Activated naive CD4-positive, alpha-beta T cell treated with anti-CD3 and anti-CD28 coated beads, Interleukin-2, amount 10 ng/mL, durations not matched to agents 7 days and 5 days (primary cell): ENCODE measurements at places on chromosomes 16 and 17.

DNA sequence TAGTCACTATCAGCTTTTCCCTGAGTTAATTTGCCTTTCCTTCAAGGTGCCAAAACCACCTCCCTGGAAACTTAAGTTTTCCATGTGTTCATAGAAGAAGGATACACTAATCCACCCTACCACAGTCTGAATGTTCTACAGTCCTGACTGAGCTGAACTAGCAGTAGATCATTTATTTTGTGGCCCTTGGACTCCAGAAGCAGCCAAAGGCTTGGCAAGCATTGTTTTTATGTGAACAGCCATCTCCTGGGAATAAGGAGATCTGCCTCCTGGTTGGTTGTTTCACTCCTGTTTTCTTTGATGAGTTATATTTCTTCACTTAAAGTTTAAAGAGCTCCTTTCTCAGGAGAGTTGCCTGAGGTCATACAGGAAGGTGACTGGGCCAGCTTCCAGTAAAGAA lies 634.6 kb upstream of the SOX9 start:
- DNase-seq: no peak

DNA sequence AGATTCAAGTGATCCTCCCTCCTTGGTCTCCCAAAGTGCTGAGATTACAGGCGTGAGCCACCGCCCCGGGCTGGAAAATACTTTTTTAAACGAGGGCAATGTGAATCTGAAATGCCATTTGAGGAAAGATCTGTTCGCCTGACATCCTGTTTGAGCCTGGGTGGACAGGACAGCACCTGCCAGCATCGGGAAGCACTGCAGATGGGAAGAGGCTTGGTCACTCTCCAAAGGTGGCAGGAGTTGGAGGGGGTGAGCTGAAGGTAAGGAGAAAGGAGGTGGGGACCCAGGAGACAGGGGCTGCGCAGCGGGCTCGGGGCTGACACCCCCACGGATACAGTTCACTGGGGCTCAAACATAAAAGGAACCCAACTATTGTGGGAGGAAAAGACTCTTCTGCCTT lies 3.9 kb upstream of the BIRC5 start:
- no peak for DNase-seq

DNA sequence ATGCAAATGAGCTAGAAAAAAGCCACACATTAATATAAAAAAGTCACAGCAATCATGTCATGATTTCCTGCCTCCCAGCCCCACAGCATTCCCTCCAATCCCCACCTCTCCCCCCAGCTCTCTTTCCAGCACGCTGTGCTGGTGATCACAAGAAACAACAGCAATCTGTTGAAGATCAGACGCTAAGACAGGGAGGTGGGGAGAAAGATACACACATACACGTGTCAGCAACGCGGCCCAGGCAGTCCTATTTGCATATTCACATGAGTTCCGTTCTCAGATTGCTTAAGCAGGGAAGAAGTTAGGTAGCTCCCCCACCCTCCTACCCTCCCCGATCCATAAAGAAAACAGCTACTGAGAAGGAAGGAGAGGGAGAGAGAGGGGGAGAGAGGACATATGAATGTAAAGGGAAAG lies 405.5 kb upstream of the PSMD7 start:
- no peak for DNase-seq

- no peak for DNase-seq
These were observed 16.5 kb downstream of the GPT2 start for GRCh38 chr16:46900455-46901235.

- DNase-seq: peak; percentile 65
These were observed 613 bp downstream of the ECI1 start for GRCh38 chr16:2250652-2251295.

DNA sequence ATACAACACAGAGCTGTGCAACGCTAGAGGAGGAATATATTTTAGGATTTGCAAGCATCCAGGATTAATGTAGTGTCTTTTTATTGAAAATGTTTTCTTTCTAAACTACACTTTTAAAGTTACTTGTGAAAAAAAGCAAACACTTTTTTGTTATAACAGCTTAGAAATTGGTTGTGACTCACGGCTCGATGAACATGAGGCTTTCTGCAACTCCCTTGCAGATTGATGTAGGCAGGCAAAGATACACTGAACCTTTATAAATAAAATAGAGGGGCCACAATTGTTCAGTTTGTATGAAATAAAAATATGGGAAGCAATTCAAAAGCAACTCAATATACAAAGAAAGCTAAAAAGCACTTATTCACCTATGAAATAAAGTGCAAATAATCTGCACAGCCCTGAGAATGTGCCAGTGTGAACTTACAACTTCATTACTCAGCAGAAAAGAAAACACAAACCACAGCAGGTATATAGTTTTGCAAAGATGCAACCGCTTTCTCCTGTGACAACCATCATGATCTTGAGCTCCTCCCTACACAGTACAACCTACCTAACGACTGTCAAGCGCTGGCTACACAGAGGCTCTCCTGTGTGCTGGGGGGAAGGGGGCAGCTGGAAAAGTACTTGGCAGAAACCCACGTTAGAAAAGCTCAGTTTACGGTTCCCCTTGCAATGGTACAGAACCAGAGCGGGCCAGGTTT lies 948 bp downstream of the LUC7L start:
- no peak for DNase-seq

GRCh38 chr17:48558057-48558830 lies 13.3 kb upstream of the HOXB2 start:
- DNase-seq: no peak

GRCh38 chr16:87602821-87603683 lies 744 bp downstream of the JPH3 start:
- DNase-seq: no peak

DNA sequence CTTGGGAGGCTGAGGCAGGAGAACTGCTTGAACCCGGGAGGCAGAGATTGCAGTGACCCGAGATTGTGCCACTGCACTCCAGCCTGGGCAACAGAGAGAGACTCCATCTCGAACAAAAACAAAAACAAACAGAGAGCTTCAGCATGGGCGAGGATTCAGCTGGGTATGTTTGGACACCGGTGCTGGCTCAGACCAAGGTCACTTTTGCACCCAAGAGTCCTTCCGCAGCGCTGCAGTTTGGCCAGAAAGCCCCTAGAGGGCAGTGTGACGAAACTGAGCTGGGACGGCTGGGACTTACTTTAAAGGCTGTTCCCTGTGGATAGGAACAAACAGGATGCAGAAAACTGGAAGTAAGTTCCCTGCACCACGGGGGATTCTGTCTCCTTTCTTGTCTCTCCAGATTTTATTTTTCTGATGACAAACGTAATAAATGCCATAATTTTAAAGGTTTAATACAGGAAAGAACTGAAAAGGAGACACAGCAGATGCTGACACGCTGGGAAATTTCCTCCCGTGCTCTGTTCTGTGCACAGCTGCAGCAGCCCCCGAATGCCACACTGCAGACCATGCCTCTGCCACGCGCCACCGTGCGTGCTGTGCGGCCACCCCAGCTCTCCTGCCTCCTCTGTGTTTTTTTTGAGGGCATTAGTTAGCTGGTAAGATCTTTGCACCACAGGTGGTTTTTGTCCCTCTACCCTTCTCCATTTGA lies 25.2 kb upstream of the USP36 start:
- DNase-seq: peak; percentile 75

GRCh38 chr16:81675662-81676061 lies 103.4 kb upstream of the PLCG2 start:
- no peak for DNase-seq

DNA sequence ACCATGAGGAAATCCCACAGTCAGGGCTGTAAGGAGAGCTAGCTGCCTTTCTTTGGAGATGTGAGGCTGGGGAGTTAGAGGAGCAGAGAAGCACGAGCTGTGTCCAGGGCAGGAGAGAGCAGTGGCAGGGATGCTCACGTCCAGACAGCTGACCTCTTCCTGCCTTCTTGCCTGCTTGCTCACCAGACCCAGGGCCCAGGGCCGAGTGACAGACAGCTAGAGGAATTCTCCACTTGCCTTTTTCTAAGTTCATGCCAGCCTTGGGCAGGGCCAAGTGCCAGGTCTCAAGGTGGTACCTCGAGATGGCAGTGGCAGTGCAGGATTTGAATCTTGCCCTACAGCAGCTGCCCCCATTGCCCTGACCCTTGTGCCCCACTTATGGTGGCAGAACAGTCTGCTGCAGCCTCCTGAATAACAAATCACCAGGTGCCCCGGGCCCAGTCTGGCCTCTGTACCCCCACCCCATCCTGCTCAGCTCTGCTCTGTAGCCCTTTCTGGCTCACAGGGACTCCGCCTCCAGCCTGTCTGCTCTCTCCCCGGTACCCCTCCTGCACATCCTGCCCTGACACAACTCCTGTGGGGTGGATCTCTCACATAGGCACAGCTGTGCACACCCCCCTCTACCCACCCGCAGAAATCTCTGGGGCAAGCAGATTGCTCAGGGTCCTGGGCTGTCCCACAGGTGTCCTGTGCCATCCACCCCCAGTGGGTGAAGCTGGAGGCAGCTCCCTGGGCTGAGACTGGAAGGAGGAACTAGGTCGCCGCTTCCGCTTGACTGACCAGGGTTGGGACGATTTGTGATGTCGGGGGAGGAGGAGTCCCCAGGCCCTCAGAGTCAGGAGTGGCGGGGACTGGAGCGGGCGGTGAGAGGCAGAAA lies 25.9 kb downstream of the GRIN2C start:
- DNase-seq: no peak

DNA sequence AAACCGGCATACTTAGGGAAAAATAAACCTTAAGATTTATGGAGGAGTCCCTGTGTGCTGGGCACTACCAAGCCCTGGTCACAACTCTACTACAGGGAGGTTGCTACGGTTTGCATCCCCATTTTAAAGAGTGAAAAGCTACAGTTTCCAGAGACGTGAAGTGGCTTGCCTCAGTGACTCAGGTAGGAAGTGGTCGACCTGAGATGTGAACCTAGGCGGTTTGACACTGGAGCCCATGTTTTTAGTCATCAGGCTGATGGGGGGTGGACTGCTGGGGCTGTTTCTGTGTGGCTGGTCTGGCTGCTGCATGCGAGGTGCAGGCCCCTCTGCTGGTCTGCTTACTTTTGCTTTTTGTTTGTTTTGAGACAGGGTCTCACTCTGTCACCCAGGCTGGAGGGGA lies 6.6 kb downstream of the COX6A2 start:
- DNase-seq: peak; percentile 61

- no peak for DNase-seq
These were observed 21.8 kb upstream of the SPATA32 start for GRCh38 chr17:45283711-45284110.

DNA sequence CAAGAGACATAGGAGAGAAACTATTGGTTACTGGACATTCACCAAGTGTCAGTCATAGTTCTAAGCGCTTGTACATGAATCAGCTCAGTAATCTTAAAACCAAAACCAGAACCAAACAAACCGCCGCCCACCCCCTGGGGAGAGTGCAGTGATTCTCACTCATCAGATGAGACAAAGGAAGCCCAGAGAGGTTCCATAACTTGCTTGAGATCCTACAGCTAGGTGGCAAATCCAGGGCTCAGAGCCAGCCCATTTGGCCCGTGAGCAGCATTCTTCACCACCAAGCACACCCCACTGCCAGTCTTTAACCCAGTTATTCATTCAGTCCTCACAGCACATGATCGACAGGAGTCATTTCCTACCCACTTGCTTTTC lies 37.2 kb upstream of the RGS9 start:
- peak; percentile 75 for DNase-seq

GRCh38 chr17:79626156-79626890 lies 15.5 kb upstream of the RBFOX3 start:
- DNase-seq: peak; percentile 16

DNA sequence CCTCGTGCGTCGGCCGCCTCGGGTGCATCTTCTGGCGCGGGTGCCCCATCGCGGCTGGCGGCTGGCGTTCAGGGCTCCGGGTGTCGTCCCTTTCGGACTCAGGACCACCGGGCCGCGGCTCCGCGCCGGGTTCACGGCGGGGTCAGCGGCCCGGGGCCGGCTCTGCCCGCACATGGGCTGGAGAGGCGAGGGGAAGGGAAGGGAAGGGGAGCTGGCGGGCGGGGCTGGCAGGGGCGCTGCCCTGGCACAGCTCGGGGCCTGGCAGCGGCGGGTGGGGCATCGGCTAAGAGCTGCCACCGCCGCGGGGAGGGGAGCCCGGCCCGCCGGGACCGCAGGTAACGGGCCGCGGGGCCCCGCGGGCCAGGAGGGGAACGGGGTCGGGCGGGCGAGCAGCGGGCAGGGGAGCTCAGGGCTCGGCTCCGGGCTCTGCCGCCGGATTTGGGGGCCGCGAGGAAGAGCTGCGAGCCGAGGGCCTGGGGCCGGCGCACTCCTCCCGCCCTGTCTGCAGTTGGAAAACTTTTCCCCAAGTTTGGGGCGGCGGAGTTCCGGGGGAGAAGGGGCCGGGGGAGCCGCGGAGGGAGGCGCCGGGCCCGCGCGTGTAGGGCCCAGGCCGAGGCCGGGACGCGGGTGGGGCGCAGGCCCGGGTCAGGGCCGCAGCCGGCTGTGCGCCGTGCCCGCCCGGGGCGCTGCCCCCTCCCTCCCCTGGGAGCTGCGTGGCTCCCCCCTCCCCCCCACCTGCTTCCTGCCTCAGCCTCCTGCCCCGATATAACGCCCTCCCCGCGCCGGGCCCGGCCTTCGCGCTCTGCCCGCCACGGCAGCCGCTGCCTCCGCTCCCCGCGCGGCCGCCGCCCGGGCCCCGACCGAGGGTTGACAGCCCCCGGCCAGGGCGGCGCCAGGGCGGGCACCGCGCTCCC lies 646 bp downstream of the HIC1 start:
- DNase-seq: peak; percentile 77

- DNase-seq: no peak
These were observed 296.4 kb downstream of the MAP2K6 start for GRCh38 chr17:69710926-69711325.

DNA sequence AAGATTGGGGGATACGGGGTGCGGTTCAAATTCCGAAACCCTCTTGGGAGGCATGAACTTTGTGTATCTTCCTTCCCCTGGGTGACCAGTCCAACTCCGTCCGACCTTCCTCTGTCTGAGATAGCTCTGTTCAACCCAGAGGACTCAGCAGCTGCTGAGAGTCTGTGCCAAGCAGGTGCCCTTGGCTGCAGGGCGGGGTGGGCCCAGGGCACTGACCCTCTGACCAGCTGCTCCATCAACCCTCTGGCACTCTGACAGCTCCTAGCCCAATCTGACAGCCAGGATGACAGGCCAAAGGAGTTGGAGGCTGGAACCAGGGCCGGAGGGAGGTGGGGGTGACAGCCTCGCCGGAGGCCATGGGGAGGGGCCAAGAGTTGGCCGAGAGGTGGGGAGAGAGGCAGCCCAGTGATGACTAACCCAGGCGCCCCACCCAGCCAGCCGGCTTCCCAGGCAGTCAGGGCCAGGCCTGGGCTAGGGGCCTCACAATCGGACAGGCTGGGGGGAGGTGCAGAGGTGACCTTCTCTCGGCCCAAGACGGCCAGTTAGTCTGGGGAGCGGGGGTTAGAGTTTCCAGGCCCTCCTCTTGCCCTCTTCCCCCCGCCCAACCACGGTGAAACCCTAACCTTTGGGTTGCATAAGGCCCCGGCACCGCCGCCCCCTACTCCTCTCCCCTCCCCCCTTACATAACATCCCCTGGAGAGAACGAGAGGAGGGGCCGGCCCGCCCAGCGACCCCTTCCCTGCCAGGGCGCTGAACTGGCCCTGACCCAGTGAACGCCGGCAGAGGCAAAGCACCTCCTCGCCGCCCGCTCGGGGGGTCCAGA lies 5.0 kb upstream of the TLCD2 start:
- DNase-seq: peak; percentile 70

DNA sequence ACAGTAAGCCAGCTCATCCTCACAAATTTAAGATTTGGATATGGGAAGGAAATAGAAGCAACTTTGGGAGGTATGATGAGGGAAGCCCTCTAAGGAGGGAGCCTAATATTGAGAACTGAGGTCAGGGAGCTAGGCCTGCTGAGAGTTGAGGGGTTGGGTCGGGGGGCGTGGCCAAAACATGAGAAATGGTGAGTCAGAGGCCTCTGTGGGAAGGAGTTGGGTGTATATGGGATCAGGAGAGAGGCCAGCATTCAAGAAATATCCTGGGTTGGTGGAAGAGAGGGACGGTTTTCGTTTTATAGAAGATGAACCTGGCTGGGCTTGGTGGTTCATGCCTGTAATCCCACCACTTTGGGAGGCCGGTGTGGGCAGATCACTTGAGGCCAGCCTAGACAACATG lies 48.4 kb downstream of the CLEC16A start:
- DNase-seq: peak; percentile 46
